ENCODE measurements at places on chromosomes 16 and 17.

DNA sequence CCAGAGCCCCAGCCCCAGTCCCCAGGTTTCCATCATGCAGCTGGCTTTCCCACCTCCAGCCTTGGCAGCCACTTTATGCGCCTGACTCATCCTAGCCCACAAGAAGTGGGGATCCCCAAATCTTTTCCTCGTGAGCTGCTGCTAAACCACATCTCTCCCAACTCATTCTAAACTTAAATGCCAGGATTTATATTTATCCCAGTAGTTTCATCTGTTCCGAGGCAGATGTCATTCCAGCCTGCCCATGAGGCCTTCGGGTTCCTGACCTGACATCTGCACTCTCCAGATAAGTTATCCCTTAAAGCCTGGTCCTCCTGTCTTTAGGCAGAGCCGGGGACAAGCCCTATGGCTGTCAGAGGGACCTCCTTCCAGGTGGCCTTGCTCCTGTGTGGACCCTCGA, 16.6 kb downstream of the PLXDC1 start:
- no peak for DNase-seq

GRCh38 chr16:54359081-54359480, 72.5 kb upstream of the IRX3 start:
- no peak for DNase-seq

GRCh38 chr16:27401768-27402568, at the start of gene IL21R:
TSS of gene IL21R (plus strand) at chr16:27402174. CDS start at chr16:27430072, 27,898 bp downstream.
- DNase-seq: no peak

GRCh38 chr16:31108035-31108793, at the start of gene BCKDK:
TSS of gene BCKDK (plus strand) at chr16:31108386. CDS start at chr16:31109224, 838 bp downstream.
- DNase-seq: peak; percentile 63

DNA sequence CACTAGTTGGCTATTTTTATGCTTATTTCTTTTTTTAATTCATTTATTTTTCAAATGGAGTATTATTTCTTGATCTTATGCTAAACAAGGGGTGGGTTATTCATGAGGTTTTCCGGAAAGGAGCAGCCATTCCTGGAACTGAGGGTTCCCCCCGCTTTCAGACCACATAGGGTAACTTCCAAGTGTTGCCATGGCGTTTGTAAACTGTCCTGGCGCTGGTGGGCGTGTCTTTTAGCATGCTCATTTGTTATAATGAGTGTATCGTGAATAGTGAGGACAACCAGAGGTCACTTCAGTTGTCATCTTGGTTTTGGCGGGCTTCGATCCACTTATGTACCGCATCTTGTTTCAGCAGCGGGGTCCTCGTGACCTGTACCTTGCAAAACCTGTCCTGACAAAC, 29.6 kb upstream of the ASGR2 start:
- DNase-seq: no peak

DNA sequence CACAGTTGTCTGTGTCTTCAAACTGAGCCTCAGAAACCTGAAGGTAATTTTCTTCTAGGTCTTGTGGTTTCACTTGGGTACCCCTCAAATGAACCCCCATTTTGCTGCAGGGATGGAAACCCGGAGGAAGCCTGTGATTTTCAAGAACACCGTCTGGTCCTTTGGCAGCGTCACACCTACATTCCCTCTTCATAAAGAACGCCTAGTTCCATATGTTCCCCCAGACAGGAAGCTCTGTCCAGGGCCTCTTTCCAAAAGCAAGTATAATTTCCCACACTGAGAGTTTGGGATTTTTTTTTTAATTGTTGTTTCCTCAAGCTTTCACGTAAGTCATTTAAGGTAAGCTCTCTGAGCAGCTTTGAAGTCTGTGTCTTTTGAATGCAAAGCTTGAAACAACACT, 515.0 kb downstream of the TMEM114 start:
- no peak for DNase-seq

- no peak for DNase-seq
Measured at GRCh38 chr17:44219108-44219615, 313 bp downstream of the UBTF start.

- DNase-seq: no peak
Measured at GRCh38 chr17:59151006-59151405, 4.0 kb downstream of the SKA2 start.

GRCh38 chr16:14007450-14007849, 63.7 kb upstream of the MRTFB start:
- no peak for DNase-seq

- DNase-seq: no peak
Measured at GRCh38 chr17:27105636-27106035, 188.3 kb upstream of the WSB1 start.

DNA sequence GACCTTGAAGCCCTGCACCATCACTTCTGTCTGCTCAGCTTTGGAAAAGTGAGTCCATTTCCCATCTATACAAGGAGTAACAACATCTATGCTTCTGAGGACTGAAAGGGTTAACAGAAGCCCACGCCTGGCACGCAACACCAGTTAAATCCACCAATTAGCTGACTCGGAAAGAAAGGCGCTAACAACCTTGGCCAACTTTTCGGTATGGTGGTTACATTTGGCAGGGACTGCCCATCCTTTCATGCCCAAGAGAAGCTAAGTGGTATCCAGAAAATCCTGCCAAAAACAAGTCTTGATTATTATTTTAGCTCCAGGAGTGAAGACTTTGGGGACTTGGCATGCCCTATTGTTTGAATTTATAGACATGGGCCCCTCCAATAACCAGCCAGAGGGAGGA, 202.3 kb upstream of the RPL38 start:
- no peak for DNase-seq

GRCh38 chr17:77874303-77875050, 84.0 kb upstream of the TNRC6C start:
- no peak for DNase-seq
